Fibroblast of the aortic adventitia (primary cell): ENCODE measurements at places on chromosomes 2 and 18. TPM values are rescaled to one million over a fixed set of nuclear protein-coding genes. Genes with fewer than 3 reads are reported as not detected.

The MITD1 gene
- total RNA-seq, result 19.1 and 30.1 TPM in 2 replicates

The ZNF892 gene
- total RNA-seq, result 4.9 and 7.3 TPM in 2 replicates

DNA sequence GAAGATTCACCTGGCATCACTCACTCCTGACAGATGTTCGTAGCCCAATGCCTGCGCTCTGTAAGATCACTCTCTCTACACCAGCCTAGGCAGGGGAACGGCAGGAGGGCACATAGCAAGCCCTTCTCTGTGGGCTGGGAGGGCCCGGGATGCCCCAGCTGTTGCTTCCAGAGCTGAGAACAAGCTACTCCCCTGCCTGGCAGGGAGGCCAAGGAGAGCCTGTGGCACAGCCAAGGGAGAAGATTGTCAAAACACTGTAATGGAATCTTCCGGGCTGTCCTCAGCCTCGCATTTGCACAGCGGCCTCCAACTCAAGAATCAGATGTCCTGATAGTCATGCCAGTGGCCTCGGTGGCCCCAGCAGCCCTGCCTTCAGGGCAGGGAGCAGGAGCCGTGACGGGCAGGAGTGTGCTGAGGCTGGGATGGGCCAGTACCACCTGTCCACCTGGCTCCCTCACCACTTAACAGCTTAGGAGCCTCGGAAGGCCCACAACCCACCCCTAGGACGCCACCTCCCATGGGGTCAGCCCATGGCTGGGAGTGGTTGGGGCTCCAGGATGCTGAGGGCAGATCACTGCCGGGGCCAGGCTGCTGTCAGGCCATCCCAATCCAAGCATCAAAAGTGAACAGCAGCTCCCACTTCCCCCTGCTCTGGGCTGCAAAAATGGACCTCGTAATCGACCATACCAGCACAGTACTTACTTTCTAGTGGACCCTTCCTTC, 21.9 kb upstream of the SLC35F6 start:
- no peak for DNase-seq

DNA sequence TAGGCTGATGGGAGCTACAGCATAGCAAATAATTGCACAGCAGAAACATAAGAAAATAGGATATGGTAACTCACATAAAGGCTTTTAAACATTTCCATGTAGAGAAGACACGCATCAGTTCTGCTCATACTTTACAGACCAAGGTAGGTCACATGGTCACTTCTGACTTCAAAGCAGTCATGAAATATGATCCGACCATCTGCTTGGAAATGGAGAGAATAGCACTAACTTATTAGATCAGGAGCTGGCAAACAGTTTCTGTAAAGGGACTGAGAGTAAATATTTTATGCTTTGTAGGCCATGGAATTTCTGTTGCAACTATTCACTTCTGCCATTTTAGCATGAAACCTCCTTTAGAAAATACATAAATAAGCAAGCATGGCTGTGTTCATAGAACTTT, 936.6 kb upstream of the FANCL start:
- no peak for DNase-seq

DNA sequence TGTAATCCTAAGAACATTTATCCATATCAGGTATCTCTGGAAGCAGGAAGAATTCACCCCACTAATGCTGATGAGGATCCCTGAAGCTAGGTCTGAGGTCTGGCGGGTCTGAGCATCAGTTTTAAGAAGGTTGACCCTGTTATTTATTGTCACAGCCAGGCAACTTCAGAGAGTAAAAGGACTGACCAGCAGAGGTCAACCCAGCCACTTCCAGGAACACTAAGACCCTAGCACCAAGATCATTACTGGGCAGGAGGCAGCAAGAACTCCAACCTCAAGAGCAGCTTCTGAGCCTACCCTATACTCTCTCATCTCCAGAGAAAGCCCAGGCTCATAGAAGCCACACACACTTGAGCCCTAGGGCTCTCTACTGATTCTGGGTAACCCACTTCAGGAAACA, 901.4 kb downstream of the DCDC2C start:
- no peak for DNase-seq

DNA sequence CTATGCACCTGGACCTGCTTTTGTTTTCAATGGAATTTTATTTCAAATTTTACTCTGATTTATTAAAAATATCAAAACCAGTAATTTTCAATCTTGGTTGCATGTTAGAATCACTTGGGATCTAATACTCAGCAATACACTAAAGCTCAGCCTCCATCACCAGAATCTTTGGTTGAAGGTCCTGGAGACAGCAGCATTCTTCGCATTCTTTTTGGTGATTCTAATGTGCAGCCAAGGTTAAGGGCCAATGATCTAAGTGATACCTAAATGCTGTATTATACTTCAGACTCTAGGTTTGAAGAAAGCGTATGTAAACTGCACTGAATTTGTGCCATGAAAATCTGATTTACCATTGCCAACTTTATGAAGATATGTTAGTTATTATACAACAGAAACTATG, 493.1 kb downstream of the XIRP2 start:
- no peak for DNase-seq

GRCh38 chr2:132977812-132978529, 308.0 kb upstream of the LYPD1 start:
- DNase-seq, result peak; percentile 54

- DNase-seq, result peak; percentile 76
These were observed 192.1 kb upstream of the RND3 start for GRCh38 chr2:150679456-150680120.
